T-helper 1 cell (primary cell): ENCODE measurements at places on chromosomes 7 and 10.
A peak's percentile ranks its signal among the peaks of the same experiment; 100 is the strongest.

DNA sequence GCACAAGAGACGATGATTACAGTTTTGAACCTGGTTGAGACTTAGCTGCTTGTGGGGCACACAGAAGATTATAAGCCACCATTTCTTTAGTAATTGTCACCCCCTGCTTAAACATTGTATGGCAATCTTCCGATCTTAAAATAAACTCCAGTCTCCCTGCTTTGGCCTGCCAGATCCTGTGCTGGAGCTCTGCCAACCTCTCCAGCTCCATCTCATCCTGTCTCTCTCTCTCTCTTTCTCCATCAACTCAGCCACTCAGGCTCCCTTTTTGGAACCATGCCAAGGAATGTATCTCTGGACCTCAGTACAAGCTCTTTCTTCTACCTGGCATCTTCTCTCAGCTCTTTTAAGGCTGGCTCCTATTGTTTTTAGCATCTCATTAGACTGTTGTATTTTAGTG lies 1053.2 kb downstream of the REEP3 start:
- no peak for DNase-seq

DNA sequence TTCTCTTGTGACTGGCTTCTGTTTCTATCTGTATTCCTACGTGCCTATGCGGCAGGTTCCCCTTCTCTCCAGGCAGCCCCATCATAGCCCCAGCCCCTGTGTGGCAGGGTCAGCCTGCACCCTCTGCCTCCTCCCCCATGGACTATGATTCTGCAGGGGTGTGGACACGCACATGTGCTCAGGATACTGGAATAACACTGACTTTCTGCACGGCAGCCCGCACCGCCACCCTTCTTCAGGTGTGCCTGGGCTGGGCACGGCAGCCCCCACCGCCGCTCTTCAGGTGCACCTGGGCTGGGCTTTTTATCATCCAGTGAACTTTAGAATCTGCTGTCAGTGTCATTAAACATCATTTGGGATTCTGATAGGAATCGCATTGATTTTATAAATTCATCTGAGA lies 202.6 kb upstream of the PPP2R2D start:
- DNase-seq: no peak

- peak; percentile 38 for DNase-seq
These were observed 2.0 kb upstream of the KMT2E start for GRCh38 chr7:105011831-105012502.

- no peak for DNase-seq
These were observed 269.1 kb upstream of the SORCS1 start for GRCh38 chr10:107433605-107434004.

DNA sequence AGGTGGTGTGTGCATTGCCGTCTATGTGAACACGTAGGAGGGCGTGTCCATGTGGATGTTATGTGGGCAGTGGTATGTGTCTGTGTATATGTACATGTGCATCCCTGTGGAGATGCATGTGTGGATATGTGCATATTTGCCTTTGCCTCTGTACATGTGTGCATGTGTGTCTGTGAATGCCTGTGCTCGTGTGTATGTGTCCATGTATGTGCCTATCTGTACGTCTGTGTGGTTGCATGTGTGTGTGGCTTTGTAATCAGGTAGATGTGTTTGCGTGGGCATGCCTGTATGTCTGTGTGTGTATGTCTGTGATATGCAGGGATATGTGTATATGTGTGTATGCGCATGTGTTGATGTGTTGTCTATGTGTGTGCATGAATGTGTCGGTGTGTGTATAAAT lies 19.7 kb downstream of the ADCY1 start:
- DNase-seq: no peak

GRCh38 chr10:114663626-114664025 lies 5.6 kb upstream of the ABLIM1 start:
- DNase-seq: no peak

GRCh38 chr10:116215651-116216050 lies 57.4 kb downstream of the GFRA1 start:
- no peak for DNase-seq

- DNase-seq: no peak
These were observed 124.2 kb downstream of the ATE1 start for GRCh38 chr10:121803611-121804010.

DNA sequence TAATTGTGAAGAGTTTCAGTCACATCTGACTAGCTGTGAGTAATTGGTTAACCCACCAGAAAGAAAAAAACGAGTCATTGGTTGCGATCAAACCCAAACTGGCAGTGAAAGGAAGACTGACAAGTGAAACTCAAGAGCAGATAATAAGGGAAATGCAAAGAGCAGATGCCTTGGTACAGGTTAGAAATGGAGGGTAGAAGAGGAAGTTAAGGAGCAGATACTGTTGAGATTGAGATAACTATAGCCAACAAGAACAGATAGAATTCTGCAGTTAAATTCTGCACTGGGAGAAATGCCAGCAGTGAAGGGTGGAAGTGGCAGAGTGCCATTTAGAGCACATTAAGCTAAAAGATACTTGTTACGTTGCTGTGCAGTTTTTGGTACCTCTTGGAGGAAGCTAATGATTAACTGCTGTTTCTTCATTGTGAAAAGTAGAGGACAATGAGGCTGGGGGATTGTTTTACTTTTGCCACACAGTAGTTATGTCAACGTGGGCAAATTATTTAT lies 65.8 kb downstream of the CDK13 start:
- no peak for DNase-seq

GRCh38 chr10:125548356-125548755 lies 134.6 kb downstream of the TEX36 start:
- DNase-seq: no peak

DNA sequence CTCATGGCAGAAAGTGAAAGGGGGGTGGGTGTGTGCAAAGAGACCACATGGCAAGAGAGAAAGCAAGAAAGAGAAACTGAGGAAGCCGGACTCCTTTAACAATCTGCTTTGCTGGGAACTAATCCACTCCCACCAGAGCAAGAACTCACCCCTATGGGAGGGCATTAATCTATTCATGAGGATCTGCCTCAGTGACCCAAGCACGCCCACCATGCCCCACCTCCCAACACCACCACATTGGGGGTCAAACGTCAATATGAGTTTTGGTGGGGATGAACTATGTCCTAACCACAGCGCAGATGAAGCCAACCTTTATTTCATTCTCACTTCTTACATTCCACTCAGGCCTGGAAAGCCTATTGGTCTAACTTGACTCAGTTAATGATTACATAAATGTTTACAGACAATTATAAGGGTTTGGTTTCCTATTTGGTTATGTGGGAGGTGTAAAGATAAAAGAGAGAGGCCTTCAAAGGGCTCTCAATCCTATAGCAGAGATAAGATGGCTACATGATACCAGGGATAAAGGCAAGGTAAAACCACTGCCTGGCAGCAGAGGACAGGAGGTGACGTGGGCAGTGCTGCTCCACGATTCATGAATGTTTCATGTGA lies 601.8 kb downstream of the PARD3 start:
- no peak for DNase-seq

DNA sequence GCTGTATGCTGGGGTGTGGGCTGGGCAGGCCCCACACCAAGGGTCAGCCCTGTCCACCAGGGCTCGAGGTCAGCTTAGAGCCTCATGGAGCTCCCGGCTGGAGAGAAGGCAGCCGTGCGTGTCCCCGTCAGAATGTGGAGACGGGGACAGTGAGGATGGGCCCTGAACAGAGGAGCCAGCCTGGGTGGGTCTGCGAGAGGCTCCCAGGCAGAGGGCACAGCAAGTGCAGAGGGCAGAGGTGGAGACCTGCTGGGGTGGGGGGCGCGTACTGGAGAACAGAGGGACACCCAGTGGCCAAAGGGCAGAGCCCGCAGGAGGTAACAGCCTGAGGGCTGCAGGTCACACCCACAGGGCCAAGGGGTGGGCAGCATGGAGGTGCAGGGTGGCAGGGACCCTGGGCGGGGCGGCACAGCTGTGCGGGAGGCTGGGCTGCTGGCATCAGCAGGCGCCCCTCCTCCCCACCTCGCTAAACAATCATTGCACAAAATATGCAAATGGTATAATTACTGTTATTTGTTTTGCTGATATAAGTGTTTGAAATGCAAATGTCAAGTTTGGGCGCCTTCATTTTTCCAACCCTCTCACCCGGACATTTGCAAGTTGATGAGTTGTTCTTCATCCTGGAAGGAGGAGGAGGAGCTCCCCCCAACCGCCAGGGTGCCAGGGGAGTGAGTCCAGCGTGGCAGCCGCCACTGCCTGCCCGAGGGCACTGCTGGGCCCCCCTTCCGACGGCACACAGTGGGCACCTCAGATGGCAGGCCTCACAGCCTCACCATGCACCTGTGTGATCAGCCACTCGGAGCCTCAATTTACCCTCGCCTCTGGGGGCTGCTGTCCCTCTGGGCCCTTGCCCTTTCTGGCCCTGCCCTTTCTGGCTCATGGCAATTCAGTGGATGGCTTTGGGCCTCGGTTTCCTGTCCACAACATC lies 35.0 kb downstream of the ELFN1 start:
- no peak for DNase-seq

GRCh38 chr7:3780016-3780415 lies 479.0 kb downstream of the SDK1 start:
- no peak for DNase-seq

- no peak for DNase-seq
These were observed 65.4 kb upstream of the DNAJB6 start for GRCh38 chr7:157271315-157271990.

DNA sequence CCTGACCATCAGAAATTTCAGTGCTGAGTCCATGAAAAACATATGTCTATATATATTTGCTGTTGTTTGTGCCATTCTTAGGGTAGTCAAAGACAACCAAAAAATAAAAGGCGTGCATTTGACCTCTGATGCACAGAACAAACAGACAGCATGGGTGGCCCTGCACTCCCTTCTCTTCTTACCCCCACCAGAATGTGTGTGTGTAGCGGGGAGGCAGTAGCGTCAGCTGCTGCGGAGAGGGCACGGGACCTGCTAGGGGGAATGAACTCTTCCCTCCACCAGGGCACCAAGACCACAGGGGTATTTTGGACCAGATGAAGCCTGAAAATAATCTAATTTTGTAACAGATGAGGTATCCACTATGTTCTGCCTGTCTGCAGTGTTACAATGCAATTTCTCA lies 277.7 kb upstream of the ZNF32 start:
- no peak for DNase-seq

DNA sequence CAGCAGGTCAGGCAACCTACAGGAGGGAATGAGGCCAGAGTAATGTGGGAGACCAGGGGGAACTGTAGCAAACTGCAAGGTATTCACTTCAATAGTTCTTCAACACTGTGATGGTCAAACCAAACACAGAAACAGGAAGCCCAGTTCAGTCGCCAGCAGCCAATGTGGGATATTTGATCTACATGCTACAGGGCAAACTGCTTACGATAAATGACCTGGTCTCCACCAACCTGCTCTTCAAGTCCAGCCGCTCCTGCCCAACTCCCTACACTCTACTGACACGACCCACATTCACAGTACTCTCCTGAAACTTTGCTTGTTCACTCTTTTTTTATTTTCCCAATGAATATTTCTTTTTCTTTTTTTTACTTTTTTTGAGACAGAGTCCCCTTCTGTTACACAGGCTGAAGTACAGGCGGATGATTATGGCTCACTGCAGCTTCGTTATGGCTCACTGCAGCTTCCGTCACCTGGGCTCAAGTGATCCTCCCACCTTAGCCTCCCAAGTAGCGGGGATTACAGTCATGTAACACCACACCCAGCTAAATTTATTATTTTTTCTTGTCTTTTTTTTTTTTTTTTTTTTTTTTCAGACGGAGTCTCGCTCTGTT lies 42.1 kb downstream of the MDH2 start:
- no peak for DNase-seq
